ENCODE measurements at places on chromosomes 12 and 14.

- no peak for DNase-seq
Observed at GRCh38 chr12:23662966-23663365, 286.5 kb downstream of the SOX5 start.

GRCh38 chr14:105282098-105282725 lies 18.6 kb downstream of the BRF1 start:
- DNase-seq = no peak

GRCh38 chr12:52573306-52573705 lies 337 bp downstream of the KRT74 start:
- no peak for DNase-seq

GRCh38 chr12:23204933-23205778 lies 580.2 kb downstream of the ETNK1 start:
- DNase-seq = peak; percentile 41

DNA sequence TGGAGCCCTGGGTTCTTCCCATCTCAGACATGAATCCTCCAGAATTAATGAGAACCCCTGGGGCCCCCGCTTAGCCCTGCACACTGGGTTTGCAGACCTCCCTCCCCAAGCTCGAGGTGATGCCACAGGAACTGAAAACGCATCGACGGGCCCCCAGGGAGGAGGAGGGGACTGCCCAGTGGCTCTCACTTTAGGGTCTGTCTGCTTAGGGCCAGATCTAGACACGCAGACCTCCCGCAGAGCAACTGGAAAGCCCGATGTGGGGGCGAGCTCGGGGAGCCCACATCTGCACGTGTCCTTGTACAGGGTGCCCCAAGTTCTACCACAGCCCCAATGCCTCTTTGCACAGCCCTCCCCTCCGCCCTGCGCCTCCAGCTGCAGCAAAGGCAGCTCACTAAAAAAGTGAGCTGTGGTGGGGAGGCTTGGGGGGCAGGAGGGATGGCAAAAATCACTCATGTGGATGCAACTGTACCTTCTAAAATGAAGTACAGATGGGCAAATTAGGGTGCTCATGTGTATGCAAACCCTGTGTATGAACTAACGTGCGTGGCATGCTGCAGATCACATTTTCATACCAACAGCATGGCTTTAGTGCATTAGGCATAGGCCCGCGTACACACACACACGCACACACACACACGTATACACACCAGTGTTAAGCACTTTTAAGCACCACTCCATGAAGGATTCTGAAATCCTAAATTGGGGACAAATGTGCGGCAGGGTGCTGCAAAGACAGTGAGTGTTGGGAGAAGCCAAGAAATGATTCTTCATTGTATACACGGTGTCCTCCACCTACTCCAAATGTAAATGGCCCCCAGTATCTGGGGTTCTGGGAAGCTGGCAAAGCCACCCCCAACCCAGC lies 99.9 kb upstream of the MAP1LC3B2 start:
- DNase-seq = no peak

DNA sequence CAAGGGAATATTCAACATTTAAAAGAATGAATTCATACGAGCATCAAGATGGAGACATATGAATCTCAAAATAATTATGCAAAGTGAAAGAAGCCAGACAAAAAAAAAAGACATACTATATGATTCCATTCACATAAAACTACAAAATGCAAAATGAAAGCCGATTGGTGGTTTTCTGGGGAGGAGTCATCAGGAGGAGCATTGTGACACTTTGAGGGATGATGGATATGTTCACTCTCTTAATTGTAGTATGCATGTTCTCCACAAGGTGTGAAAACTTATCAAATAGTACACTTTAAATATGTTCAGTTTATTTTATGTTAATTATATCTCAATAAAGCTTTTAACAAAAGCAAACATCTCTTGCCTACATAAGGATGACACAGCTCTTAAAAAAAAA lies 13.5 kb downstream of the OLR1 start:
- no peak for DNase-seq

DNA sequence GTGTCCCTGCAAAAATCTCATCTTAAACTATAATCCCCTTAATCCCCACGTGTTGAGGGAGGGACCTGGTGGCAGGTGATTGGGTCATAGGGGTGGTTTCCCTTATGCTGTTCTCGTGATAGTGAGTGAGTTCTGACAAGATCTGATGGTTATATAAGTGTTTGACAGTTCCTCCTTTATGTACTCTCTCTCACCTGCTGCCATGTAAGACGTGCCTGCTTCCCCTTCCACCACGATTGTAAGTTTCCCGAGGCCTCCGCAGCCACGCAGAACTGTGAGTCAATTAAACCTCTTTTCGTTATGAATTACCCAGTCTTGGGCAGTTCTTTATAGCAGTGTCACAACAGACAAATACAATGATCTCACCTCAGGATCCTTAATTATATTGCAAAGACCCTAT lies 45.2 kb upstream of the MAP1LC3B2 start:
- no peak for DNase-seq

DNA sequence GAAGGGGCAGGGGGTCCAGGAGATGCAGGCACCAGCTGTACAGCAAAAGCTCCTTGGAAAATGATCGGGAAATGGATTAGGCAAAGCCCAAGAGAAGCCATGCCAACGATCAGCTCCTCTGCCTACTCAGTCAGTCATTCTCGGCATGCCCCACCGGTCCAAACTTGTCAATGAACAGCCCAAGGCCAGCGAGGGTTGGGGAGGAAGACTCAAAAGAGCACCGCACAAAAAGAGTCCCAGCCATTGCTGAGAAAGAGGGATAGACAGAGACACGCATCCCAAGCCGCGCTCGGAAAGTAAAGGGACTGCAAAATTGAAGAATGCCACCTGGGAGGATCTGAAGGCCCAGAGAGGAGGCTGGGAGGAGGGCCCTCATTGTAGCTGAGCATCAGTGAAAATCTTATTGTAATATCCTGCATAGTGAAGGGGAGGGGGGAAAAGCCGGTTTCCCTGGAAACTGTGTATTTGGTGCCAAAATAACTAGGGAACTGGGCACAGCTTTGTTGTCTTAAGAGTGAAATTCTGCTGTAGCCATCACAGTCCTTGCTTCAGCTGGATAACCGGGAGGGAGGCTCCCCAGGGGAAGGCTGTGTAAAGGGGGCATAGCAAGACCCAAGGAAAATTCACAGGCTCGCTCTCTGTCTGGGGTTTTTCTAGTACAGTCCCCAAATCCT lies 4.7 kb downstream of the KDM2B start:
- DNase-seq = no peak

DNA sequence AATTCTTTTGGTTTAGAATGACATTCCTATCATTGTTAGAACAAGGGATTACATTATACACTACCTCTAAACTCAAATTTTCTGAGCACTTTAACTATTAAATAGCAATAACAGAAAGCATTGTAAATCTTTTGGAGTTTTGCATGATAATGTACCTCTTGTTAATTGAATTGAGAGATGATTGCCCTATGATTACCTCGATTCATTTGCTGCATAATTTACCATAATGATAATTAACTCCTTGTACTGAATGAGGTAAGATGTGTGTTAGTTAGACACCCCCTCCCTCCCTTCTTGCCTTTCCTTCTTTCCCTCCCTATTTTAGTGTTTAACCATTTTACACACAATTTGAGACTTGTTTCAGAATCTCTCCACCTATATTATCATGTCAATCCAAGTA lies 469.2 kb downstream of the DIO2 start:
- DNase-seq = no peak

Measured in smooth muscle cell of the brain vasculature (primary cell).